ENCODE measurements at places on chromosomes 5 and 9.

GRCh38 chr9:122396614-122397148 lies 25.9 kb downstream of the PTGS1 start:
- DNase-seq: no peak

DNA sequence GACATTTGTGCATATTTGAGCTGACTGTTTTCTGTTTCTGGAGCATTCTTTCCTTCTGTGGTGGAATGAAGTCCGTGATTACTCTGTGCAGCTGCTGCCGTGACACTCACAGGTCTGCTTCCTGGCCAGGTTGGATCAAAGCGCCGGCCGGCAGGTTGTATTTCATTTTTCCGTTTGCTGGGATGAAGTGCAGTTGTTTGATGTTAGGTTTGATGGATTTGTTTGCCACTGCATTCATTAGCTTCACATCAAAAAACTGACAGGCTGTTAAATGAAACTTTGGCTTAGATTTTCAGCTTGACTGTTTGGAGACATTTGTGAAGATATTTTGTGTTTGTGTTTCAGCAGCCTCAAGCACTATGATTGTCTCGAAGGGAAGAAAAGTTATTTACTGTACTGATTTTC lies 140.1 kb downstream of the KDM4C start:
- DNase-seq: no peak

DNA sequence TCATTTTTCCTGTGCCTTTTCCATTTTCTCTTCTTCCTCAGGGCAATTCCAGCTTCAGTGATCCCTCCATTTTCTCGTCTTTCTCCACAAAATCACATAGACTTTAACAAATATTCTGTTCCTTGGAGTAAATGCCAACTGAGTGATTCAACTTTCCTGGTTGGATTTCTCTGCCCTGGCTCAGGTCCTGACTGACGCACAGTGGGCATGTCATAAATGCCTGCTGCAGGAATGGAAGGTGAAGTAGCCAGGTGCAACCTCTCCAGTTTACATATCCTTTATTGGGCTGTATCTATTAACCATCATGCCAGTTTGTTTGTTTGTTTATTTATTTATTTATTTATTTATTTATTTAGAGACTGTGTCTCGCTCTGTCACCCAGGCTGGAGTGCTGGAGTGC lies 95.1 kb downstream of the MEF2C start:
- DNase-seq: no peak

DNA sequence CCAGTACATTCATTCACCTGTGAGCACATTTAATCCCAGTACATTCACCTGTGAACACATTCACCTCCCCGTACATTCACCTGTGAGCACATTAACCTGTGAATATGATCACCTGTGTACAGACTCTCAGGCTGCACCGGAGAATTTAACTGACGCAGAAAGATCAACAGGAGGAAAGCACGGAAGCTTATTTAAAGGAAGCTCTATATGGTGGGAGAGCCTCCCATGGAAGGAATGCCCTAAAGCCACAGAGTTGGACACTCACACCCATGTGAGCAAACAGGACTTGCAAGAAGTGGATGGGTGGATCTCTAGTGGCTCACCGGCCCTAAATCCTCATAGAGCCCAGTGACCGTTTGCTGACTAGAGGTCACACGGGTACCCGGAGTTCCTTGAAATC lies 38.2 kb downstream of the TRIP13 start:
- no peak for DNase-seq

DNA sequence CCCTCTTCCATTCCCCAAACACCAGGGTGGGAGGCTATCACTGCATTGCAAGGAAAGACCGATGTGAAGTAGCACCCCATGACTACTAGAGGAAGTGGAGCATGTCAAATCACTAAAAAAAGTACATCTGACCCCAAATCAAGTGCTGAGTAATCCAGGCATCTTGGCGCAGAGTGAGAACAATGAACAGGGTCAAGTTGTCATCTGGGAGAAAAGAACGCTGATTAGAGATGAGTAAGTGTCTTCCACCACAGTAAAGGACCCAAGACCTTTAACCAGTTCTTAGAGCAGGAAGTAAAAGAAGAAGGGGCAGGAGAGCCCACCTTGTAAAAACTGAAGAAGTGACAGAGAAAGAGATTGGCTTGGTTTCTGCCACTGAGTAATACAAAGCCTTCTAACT lies 75.0 kb upstream of the RAD23B start:
- no peak for DNase-seq

DNA sequence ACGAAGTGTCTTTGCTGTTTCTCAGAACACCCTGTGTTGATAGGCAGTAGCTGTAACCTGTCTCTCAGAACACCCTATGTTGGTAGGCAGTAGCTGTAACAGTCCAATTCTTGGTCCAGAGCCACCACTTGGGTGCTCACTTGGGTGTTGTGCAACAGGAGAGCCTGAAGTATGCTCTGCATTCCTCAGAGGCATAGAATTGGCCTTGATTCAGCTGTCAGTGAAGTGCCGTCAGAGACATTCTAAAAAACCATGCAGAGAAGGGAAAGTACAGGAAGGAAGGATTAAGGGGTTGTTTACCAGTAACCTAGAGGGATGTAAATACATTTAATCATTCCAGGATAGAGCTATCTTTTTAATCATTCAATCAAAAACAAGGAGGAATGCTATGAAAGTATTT lies 231.2 kb downstream of the ARRDC3 start:
- DNase-seq: no peak

- DNase-seq: no peak
Observed at GRCh38 chr9:105392531-105392930, 55.3 kb upstream of the FSD1L start.

DNA sequence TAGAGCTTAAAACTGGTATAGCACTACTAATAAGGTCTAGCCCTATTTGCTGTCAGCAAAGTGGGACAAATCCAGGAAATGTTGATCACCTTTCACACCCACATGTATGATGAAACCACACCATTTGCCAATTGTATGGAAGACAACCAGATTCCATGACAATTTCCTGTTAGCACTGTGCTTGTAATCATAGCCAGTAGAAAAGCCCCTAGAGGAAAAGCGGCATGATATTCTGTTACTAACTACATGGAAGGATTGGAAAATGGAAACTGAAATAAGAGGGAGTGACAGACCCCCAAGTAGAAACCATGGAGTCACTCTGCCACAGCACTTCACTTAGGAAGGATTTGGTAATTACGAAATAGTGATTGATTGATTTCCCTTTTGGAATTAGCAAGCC lies 923 bp downstream of the SPATA6L start:
- no peak for DNase-seq

- DNase-seq: no peak
Observed at GRCh38 chr5:110195288-110195687, 505.6 kb downstream of the MAN2A1 start.

DNA sequence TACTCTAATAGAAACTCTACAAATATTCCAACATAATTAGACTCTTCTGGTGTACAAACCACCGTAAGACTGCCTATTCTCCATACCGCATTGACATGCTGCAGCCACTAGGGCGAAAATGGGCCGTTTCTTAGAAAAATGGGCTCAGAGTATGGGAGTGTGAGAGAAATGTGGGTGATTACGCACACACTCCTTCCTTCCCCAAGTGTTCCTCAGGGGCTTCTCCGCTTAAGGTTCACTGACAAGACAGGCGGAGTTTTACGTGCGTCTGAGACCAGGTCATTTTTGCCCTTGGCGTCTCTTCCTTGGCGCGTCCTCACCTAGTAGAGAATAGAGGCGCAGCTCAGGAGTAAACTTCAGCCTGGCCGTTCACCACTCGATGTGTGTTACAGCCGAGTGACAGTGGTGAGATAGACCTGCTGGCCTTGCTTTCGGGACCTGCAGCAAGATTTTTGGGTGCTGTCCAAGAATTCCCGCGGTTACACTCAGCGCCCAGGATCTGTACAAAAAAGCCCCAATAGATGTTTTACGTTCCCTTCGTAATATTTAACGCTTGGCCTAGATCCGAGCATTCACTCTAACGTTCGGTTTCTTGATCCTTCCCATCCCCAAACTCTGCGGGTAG lies 1.8 kb upstream of the NTRK2 start:
- no peak for DNase-seq

GRCh38 chr5:72438141-72438540 lies 69.1 kb downstream of the ZNF366 start:
- DNase-seq: no peak

GRCh38 chr5:33105521-33105941 lies 335.2 kb upstream of the TARS1 start:
- DNase-seq: no peak

DNA sequence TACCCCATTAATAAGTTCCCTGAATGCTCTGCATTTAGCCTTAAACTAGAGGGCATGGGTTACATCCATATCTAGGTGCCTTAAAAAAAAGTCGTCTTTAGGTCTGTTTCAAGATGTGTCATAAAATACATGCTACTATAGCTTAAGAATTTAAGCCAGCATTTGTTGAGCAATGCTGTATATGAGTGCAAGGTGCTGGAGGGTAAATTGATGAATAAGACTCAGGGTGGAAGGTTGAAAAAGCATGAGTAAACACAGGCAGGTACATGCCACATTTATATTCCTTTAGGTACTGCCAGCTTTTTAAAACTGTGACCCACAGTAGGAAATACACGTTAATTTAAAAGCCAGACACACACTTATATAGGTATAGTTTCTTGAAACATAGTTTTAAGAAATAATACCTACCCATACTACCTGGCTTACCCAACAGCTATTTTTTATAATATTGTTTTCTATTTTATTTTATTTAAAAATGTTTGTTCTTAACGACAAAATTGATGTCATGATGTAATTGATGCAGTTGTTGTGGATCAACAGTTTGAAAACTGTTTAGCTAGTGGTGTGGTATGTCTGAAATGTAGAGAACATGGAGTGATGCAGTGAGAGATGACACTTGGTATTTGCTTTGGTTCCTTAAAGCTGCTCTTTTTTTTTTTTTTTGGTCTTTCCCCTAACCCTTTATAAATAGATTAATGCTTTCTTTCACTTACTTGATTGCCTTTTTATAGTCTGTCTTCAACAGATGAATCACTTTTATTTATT lies 3.9 kb downstream of the HMGCR start:
- DNase-seq: no peak

DNA sequence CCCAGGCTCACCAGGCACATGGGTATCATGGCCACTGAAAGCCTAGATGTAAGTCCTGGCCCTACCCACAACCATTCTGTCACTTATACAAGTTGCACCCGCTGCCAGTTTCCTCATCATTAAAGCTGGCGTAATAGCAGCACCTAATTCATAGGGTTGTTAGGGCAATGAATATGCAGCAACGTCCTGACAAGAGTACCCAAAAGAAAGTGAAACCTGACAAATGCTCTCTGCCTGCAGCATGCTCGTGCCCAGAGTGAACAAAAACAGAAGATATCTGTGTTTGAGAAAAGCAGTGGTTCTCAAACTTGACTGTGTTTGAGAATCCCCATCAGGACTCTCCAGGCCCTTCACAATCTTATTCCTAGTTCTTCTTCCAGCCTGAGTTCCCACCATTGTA lies 632.4 kb downstream of the SEMA5A start:
- no peak for DNase-seq

DNA sequence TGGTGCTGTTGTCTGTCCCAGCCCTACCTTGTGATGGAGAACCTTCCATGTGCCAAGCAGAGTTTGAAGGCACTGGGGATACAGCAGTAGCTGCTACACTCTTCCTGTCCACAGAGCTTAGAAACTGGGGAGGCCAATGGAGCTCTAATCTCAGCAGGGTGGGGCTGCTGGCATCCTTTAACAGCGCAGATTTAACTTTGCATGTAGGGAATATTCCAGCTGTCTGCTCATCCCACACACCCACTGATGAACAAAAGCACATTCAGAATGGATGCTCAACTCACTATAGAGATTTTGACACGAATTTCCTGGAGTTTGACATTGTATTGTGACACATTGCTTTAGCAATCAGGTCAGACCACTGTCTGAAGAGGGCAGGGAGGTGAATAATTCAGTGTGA lies 49.0 kb downstream of the TMEM215 start:
- DNase-seq: no peak

DNA sequence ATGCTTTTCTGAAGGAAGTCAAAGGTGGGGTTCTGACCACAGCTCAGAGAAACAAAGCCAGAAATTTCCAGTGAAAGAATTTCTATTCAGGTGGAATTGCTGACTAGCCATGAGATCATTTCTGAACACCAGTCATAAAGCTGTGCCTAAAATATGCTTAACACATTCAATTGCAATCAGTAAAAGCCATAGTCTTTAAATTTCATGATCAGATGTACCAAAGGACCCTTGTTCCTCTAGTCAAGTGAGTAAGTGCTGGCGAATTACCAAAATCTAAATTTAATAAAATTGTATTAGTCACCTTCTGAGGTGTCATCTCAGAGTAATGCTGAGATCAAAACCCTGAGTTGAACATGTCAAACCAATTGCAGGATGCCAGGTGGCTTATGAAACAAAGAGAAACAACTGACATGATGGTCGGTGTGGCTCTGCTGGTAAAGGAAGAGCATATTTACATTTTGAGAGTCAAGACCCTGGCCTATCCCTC lies 334.2 kb upstream of the CCNH start:
- DNase-seq: no peak

GRCh38 chr5:2142456-2142954 lies 259.8 kb upstream of the IRX4 start:
- no peak for DNase-seq

DNA sequence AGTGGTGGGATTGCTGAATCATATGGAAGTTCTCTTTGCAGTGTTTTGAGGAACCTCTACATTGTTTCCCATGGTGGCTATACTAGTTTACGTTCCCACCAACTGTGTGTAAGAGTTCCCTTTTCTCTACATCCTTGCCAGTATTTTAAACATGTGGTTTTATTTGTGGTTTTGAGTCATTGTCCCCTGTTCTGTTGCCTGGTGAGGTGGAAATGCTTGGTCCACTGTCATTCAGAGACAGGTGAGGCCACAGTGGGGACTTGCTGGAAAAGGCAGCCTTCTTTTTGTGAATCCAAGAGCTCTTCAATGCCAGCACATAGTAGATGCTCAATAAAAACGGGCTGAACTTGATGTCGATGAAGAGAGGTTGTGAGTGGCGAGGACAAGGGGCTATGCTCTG lies 44.2 kb downstream of the SH3PXD2B start:
- DNase-seq: no peak

DNA sequence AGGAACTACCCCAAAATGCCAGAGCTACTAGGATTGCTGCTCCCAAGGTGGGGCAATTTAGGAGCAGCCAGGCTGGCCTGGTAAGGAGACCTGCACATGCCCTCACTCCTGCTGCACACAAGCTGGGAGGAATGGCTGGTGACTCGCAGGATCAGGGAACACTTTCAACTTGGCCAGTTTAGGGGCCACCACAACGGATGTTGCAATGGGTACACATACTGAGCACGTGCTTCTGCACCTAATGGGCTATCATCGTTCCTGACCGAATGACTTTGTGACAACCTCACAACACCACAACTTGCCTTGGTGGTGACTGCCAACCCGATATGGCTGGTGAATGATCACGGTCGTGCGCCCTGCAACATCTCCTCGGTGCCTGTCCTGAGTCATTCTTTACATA lies 172.0 kb downstream of the ROR2 start:
- no peak for DNase-seq

DNA sequence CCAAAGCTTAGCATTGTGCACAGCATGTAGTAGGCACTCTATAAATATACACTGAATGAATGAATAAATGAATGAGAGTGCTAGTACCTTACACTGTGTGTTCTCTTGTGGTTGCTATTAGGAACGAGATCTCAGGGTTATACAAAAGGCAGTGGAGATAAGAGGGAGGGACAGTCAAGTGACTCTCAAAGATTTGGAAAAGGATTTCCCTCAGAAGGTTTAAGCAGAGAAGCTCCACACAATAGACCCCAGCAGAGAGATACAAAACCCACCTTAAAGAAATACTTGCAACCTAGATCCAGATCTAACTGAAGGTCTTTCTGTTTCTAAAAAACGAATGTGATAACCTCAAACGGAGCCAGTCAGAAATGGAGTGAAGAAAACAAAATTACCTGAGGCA lies 11.8 kb upstream of the EFNA5 start:
- no peak for DNase-seq
